ENCODE measurements at places on chromosomes 16 and 17.

DNA sequence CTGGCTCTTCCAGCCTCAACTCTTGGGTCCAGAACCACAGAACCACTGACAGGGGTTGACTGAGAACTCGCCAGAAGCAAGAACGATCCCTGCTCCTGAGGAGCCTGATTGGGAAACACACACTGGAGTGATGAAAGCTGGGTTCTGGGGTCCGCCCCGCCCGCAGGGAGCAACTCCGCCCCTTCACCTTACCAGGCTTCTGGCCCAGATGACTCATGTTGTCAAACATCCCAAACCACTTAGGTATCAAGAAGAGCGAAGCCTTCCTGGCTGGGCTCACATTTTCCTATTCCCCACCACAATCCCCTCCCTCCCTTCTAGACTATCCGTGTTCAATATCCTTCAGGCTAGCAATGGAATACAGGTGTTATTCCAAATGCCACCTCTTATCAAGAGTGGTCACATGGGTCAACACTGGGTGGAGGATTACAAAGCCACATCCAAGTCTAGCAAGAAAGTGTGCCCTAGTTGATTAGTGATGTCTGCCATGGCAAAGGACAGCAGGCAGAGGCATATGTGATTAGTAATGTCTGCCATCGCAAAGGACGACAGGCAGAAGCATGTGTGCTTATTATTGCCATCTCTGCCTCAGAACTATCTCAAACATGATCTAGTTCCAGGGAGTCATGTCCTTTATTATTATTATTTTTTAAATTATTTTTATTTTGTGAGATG, 70.5 kb downstream of the TIMM22 start:
- DNase-seq: no peak

GRCh38 chr17:50902372-50903353, 36.5 kb upstream of the TOB1 start:
- DNase-seq: no peak

GRCh38 chr16:15950161-15950854, 892 bp downstream of the ABCC1 start:
- no peak for DNase-seq

GRCh38 chr16:12681653-12682052, 122.0 kb downstream of the CPPED1 start:
- DNase-seq: no peak

GRCh38 chr16:65122724-65123395, 997 bp upstream of the CDH11 start:
- no peak for DNase-seq

- DNase-seq: no peak
These were observed 12.8 kb downstream of the NOD2 start for GRCh38 chr16:50706250-50706649.

DNA sequence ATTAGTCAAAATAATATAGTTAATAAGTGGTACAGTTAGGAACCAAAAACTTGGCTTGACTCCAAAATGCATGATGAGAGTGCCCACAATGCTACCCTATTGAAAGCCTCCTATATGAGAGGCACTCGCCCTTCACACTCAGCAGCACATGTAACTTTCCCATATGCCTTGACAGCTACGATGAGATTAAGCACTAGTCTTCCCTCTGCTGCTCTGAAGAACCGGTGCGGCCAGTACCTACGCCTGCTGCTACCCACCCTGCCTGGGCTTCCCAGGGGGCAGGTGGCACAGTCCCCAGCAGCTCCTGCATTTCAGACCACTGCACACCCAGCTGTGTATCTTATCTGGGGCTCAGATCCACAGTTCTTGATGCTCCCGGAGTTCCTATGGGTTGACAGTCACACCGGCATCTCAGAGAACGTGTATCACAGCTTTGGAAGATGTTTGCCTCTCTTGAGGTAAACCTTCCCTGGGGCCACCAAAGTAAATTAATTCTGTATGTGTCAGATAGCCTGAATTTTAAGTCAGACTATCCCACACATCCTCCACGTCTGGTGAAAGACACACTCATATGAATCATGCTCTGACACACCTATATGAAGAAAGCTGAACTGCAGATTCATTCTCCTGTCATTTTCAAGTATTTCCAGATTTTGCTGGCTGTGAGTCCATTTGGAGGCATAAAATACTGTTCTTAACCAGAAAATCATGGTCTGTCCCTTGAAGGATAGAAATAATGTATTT, 77.8 kb downstream of the MYH10 start:
- no peak for DNase-seq

- DNase-seq: no peak
These were observed 95.6 kb downstream of the STXBP4 start for GRCh38 chr17:55063885-55064874.

GRCh38 chr17:28563475-28563874, 7.8 kb downstream of the PIGS start:
- DNase-seq: no peak

Data from activated naive CD4-positive, alpha-beta T cell (primary cell).